ENCODE measurements at places on chromosomes 4 and X.

DNA sequence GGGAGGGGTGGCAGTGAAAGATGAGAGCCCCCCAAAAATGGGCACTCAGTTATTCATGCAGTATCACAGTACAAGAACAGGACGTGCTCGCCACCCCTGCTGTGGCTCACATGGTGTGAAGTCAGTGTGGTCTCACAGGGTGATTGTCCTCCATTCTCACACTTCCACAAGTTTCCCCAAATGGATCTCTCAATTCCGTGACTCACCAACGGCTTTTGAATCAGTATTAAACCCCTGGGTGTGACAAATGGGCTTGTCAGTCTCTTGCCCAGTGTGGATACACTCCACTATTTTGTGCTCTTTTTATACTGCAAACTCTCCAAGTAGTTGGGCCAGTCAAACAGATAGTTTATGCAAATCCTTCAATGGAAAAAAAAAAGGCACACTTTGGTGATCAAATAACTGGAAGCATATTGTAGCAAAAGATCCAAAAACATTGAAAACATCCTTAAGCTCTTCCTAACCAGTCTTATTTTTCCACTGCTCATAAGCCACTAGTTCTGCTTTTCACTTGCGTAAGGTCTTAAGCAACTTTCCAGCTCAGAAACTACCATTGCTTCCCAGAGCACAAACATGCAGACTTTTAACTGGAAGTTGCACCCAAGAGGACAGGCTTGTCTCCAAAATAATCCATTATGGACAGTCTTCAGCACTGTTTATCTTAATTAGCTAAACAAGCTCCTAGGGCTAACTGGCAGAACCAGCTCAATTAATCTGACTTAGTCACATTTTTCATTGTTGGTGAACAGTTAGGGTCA is 365.7 kb downstream of the PPP3CA start:
- DNase-seq = no peak

- no peak for DNase-seq
These were observed 144.7 kb upstream of the VCX start for GRCh38 chrX:7698248-7698647.

DNA sequence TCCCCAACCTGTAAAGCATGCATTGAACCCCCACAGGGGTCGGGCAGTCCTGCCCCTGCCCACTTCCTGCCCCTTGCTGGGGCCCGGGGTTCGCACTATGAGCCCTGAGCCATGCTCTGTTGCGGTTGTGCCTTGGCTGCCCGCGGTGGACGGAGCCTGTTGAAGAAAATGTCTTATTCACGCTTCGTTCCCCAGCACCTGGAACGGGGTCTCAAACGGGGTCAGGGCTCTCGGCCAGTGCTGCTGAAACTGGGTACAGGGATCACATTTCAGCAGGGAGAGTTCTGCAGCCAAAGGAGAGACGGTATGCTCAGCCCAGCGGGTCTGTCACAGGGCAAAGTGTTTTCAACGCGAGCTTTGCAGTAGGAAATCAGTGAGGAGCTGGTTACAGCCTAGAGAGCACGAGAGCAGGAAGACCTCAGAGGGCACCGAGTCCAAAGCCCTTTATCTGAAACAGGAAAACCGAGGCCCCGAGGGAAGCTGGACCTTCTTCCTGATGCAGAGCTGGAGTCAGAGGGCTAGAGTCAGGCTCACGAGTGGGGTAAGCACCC is 46.3 kb upstream of the AFAP1 start:
- DNase-seq = no peak

DNA sequence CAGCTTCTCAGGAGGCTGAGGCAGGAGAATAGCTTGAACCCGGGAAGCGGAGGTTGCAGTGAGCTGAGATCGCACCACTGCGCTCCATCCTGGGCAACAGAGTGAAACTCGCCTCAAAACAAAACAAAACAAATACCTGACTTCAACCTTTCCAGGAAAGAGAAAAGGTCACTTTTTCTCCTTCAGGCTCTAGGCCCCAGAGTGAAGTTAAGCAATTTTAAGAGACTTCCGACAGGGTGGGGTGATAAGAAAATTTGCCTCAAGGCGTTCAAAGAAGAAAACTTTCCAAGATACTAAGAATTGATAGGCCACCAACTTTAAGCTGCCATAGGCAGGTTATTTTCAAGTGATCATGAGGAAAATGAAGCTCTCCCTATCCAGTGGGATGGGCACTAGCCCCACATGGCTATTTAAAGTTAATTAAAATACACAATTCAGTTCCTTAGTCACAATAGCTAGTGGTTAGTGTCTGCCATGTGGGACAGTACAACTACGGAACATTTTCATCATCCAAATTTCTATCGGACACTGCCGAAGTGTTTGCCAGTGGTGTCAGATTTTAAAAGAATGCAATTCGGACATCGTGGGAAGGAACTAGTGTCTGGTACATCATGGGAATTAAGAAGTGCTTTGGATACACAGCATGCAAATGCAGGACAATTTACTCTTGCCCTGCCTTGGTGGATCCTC is 33.0 kb downstream of the SMS start:
- DNase-seq = no peak

GRCh38 chr4:72325215-72325614 is 243.8 kb downstream of the ADAMTS3 start:
- DNase-seq = no peak

- DNase-seq = no peak
These were observed 28.3 kb downstream of the AREG start for GRCh38 chr4:74473155-74473811.

GRCh38 chr4:98026362-98026761 is 116.9 kb downstream of the STPG2 start:
- DNase-seq = no peak

DNA sequence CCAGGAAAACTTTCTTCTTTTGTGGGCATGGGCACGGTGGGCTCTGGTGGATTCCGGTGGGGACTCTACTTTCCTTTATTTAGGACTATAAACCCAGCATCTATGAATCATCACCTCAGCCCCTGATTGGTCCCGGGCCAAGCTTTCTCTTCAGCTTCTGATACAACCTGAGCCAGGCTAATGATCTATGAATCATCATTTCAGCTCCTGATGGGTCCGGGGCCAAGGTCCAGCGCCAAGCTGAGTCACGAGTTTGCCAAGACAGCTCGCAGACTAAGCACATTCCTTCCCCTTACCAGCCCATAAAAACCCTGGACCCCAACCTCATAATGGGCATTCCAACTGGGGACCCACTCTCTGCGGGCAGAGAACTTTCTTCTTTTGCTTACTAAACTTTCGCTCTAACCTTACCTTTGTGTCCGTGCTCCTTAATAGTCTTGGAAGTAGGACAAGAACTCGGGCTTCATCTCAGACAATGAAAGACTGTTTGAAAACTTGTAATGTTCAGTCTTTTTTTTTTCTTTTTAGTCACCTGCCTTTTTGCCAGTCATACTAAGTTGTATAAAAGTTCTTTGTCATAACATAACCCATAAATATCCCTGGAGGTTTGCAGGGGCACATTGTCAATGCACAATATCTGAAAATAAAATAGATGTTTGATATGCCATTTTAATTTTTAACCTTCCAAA is 904.9 kb upstream of the EPHA5 start:
- DNase-seq = no peak

DNA sequence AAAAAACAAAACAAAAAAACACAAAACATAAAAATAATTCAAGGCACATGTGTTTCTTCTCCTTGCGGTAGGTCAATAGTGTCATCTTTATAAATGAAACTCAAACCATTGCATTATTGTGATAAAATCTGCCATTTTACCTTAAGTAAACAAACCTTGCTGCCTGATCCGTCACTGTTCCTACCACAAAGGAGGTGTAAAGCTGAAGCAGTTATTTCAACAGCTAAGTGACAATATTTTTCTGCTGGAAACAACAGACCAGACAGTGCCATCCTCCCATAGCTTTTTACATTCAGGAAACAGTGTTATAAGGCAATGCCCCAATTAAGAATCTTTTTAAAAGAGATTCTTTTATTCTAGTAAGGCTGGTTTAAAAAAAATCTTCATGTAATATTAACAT is 242.7 kb downstream of the PPP1R2C start:
- no peak for DNase-seq

DNA sequence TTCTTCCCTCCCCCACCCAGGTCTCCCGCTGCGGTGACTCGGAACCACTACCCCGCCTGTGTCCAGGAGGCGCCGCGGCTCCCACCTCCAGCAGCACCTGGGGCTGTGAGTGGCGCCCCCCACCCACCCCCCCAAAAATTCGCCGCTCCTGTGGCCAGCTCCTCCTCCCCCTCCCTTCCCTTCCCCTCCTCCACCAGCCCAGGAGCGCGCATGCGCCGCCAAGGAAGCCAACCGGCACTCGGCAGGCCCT is 278 bp downstream of the CLOCK start:
- DNase-seq = no peak

GRCh38 chrX:26597981-26598380 is 382.0 kb downstream of the MAGEB5 start:
- DNase-seq = no peak

DNA sequence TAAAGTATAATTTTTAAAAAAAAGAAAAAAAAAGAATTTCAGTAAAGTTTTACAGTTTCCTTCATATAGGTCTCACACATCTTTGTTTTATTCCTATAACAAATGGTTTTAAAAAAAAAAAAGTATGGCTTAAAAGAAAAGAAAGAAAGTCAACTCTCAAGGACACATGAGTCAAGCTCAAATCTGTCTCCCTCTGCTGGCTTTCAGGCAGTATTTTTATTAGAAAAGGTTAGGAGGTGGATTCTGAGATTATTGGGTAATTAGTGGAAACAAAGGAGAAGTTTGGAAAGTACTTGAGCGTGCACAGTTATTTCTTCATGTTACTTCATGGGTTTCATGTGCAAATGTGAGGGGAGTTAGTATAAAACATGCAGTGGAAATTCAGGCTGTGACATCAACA is 36.6 kb upstream of the BTC start:
- DNase-seq = no peak

- no peak for DNase-seq
These were observed 53.1 kb downstream of the SYNPO2 start for GRCh38 chr4:118941799-118942198.

GRCh38 chr4:184147858-184148737 is 69.6 kb downstream of the ENPP6 start:
- no peak for DNase-seq

DNA sequence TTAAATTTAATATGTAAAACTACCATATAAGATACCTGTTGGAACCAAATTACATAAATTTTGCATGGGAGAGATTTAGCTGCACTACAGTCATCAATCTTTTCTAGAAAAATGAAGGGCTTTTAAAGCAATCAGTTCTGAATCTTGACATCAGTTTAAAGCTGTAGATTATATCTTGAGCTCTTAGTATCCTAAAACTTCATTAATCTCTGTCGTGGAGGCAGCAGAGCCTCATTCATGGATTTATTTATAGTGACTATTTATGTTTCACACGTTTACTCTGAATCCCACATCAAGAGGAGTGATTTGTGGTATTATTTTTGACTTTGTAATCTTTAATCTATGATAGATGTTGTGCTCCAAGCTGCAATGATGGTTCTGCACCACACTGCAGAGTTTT is 175.9 kb downstream of the PDGFC start:
- no peak for DNase-seq

GRCh38 chr4:40486534-40486933 is 143.1 kb downstream of the RBM47 start:
- no peak for DNase-seq

DNA sequence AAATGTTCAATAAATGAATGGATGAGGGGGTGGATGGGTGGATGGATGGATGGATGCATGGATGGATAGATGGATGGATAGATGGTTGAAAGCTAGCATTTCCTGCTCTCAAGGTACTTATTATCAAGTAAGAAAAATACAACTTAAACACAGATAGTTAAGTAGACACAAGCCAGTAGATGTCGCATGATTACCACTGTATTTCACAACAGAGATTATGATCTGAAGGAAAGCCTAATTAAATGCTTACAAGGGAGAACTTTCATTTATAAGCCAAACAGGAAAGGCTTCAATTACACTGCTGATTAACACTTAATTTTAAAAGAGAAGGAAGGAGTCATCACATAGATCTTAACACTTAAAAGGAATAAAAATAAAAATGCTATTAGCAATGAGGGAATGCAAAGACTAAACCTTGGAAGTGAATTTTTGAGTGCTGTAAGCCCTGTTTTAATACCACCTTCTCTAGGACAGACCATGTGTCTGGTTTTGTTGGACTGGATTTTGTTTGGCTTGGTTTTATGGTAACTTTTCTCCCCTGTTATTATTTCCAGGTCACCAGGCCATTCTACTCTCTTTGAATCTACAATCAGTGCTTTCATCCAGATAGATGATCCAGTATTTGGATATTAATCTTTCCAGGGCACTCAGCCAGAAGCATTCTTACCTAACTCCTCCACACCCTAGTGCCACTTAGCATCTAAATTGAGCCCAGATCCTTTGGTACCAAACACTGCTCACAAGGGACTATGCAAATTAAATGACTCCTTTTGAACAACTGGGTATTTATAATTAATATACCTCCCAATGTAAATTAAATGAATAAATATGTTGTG is 75.5 kb upstream of the SLC39A8 start:
- DNase-seq = no peak

DNA sequence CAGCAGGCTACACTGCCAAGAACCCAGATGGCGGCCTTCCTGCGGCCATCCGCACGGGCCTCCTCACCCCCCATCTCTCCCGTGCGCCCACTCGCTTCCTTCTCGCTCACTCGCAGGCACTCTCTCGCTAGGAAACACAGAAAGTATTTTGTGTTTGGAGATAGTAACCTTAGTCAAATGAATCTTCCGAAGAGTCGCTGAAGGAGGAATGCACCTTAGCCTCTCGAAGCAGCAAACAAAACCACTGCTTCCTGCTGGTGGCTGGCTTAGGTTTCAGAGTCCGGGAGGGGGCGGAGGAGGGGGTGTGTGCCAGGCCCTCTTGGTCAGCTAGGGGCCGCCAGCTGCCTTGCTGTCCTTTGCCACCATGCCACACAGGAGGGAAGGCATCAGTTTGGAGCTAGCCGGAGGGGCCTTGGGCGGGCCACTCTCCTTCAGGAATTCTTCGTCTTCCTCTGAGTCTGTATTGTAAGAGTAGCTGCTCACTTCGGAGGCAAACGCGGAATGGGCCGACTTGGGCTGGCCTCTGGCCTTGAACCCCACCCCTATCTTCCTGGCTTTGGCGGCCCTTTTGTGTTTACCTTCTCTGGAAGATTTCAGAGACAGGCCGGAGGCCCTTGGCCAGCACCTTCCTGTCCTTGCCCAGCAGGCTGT is 73.2 kb upstream of the UCP1 start:
- DNase-seq = no peak

- DNase-seq = no peak
These were observed 103.1 kb upstream of the SHISA3 start for GRCh38 chr4:42293967-42294813.

DNA sequence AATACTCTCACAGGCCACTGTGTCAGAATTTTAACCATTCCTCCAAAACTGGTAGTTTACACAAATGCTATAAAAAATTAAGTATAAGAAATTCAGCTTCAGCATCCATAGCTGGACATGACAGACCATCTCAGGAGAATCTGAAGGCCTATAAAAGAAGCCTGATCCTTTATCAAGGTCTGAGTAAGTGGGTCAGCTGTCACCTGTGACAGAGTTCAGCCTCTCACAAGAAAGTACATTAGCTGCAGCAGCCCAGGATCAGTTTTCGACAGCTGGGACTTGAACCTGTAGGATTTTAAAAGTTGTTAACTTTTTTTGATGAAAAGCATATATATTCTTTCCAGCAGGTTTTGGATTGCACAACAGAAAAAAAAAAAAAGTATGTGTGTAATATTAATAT is 60.7 kb downstream of the PPP3CA start:
- DNase-seq = no peak

Data from activated CD4-positive, CD25-positive, alpha-beta regulatory T cell treated with anti-CD3 and anti-CD28 coated beads, Interleukin-2, amount 50 U/mL, for 16 hours (primary cell).